Stimulated activated naive CD4-positive, alpha-beta T cell treated with Interleukin-2 at 50 U/mL for 16 hours (primary cell): ENCODE measurements at places on chromosomes 5 and 9.

DNA sequence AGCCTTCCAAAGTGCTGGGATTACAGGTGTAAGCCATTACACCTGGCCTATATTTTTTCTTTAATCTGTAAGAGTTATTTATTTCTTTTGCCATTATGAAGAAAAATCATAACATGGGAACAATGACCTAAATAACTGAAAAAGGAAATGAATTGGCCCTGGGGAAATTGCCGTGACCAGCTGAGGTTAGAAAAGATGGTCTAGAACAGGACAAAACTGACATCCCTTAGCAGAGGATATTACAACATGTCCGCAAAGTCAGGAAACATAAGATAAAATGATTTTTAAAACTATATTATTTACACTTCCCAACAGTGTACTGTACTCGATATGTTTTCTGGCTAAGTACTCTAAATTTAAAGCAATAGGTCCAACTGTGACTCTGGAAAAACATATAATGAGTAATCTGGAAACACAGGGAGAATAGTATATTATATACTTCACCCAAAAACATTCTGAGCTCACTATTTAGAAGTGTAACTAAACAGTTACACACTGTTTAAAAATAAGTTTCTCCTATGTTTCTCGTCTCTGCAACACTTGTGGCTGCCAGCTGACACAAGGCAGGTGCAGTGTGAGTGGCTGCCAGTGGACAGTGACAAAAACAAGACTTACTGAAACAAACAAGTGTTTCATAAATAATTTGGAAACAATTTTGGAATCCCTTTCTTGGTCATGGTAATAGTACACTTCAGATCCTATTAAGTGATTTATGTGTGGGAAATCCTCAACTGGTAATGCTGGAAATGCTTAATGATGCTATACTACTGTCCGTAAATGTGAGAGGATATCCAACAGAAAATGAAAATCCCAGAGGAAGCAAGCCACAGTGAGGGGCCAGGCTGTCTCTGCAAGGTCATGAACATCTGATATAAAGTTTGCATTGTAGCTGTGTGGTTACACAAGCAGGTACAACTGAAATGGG, 69.1 kb downstream of the C9orf85 start:
- no peak for DNase-seq

DNA sequence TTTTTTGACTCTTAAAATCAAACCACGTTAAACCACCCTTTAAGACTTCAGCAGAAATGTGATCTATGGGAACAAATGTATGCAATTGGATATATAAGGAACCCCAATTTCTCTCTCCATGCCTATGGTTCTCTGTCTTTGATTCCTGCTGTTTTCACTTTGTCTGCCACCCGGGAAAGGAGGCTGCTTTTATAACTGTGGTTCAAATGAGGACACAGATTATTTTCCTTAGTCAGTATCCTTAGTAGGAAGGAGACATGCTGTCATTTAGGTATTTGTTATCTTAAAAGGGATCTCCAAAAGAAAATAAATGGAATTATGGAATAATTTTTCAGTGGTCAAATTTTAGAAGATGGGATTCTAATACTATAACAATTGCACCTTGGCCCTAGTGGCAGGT, 176.1 kb upstream of the NREP start:
- no peak for DNase-seq

- DNase-seq: no peak
These were observed 8.3 kb upstream of the LCN1 start for GRCh38 chr9:135512904-135513303.

GRCh38 chr5:42919600-42919999, 107.9 kb upstream of the SELENOP start:
- DNase-seq: no peak

DNA sequence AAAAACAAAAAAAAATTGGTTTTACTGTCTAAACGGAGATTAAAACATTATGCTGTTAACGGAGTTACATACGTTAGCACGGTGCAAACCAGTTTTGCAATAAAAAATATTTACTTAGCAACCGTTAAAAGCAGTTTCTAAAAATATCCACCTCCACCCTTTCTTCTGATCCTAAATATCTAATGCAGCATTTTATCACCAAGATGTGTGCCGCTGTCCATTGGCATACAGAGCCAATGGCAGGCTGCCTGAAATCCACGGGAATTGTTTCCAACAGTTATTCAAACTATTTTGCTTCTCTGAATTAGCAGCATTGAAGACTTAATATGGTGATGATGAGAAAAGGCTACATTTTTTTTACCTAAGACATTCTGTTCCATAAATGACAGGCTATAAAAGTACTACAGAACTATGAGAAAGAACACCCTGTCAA, 61.6 kb downstream of the CSNK1A1 start:
- DNase-seq: no peak

GRCh38 chr9:2234371-2234893, 219.3 kb downstream of the SMARCA2 start:
- DNase-seq: no peak

DNA sequence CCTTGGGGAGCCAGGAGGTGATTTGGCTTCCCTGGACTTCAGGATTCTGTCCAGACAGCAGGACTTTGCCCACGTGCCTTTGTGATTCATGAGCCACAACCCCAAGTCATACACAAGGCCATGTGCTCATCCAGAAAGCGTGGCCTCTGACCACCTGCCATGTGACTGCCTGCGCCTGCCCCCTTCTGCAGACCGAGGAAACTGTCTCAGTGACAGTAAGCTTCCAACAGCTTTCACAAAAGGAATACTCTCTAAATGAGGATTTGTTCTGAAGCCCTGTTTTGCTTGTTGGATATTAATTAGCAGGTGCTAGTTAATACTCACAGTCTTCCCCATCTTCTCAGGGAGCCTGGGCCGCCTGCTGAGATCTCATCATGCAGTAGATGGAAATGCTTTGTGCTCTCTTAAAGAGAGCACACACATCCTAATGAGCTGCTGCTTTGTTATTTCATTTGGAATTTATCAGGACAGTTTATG, 36.9 kb upstream of the ANGPTL2 start:
- DNase-seq: no peak
